ENCODE measurements at places on chromosomes 7 and 10.

- DNase-seq = no peak
Measured at GRCh38 chr7:6130007-6130587, 98.9 kb downstream of the ANKRD61 start.

DNA sequence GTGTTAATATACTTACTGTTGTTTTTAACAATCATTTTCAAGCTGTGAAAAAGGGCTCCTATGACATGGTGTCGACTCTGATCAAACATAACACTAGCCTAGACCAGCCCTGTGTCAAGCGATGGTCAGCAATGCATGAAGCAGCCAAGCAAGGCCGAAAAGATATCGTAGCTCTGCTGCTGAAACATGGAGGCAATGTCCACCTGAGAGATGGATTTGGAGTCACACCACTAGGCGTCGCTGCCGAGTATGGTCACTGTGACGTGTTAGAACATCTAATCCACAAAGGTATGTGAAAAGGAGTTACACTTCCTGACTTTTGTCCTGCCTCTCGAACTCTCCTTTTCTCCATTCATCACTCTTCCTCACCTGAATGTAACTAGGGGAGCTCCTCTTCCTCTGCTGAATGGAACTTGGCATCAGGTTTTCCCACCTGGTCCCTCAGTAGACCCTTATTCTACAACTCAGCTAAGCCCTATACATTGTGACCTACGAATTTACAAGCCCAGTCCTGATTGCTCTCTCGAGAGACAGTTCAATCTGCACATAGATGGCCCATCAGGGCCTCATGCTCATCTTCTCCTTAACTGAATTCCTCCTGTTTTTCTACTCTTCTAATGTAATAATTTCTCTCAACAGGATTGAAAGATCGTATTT is 23.0 kb downstream of the ASB15 start:
- DNase-seq = peak; percentile 1

GRCh38 chr7:155831807-155832524 is 19.7 kb upstream of the SHH start:
- no peak for DNase-seq

- no peak for DNase-seq
Measured at GRCh38 chr10:15760681-15761080, 41.0 kb upstream of the ITGA8 start.

DNA sequence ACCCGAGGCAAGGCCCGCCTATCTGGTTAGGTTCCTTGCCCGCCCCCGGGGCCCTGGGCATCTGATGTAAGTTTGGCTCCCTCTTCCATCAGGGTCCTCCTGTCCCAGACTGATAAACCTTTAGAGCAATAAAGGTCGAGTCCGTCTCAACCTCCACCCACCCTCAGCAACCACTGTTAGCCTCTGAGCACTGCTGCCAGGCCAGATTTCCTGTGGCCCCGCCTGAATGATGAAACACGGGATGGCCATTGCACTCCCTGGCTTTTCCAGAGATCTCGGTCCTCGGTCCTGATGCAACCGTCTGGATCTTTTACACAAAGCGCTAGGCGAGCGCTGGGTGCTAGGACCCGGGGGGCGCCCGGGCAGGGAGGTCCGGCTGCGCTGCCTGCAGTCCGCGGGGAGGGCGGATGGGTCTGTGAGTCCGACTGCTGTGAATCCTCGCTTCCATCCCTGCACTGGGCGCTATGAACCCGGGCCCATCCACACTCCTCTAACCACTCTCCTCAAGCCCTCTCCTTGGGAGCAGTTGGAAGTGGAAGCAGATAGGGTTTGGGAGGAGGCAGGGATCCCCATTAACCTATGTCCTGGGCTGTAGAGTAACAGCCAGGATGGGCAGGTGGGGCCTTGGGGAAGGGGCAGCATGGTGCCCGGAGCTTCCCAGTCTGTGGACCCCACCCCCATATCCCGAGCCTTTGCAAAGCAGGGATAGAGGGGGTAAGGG is 875 bp upstream of the DDIT4 start:
- DNase-seq = no peak

GRCh38 chr7:107224374-107225223 is 55.8 kb downstream of the HBP1 start:
- no peak for DNase-seq

- DNase-seq = no peak
Measured at GRCh38 chr10:12742771-12743170, 258.7 kb downstream of the CCDC3 start.

- DNase-seq = no peak
Measured at GRCh38 chr7:12434012-12434642, 30.5 kb upstream of the VWDE start.

DNA sequence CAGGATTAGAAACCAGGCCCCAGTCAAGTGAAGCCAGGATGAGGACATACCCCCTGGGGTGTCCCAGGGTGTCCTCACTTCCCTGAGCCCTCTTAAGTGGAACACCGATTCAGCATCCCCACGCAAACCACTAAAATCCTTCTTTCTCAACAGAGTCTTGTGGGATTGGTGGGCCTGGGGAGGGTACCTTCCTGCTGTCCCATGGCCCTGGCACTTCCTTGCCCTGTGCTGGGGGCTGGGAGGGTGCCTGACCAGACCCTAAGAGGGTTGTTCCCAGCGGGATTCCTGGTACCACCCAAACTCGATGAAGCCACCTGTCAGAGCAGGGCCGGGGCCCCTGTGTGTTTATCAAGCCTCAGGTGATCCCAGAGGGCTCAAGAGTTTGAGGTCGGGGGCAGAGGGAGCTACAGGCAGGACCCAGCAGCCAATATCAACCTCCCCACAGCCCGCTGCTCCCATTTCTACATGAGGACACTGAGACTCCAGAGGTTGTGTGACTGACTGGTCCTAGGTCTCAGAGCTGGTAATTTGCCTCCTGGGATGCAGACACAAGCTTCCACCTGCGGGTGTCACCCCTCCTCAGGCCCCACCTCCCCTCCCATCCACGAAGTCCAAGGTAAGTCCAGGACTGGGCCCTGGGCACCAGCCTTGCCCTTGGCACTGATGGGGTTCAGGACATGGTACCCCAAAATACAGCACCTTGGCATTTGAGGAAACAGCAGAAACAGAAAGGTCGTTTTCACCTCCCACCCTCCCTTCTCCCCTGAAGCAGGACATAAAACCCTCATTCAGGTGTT is 31.4 kb downstream of the OAT start:
- no peak for DNase-seq

GRCh38 chr10:75935240-75935639 is 503.8 kb downstream of the LRMDA start:
- DNase-seq = no peak

DNA sequence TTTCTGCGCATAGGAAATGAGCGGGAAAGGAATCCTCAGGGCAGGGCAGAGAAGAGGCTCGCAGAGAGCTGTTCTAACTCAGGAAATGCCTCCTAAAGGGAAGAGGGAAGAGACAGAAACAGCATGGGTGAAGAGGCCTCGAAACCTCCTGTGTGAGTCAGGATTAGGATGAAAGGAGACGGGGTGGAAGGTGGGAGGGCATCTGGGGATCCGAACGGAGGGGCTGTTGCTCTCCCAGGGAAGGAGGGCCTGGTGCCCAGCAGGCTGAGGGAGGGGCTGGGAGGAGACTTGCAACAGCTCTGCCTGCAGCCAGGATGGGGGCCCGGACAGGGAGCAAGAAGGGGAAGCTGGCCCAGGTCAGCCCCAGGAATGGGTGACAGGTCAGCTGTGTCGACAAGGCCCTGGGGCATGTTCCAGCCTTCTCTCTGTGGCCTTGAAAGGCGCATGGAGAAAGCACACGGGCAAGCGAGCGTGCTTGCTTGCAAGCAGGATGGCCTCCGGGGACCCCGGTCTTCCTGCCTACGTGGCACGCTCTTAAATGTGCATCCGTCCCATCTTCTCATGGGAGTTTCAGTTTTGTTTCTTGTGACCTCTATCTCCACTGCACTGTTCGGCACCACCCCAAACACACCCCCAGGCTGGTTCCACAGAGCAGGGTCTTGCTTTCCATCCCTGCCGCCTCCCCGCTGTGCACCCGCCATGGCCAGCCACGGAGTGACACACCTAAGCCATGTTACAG is 63.5 kb downstream of the HIPK2 start:
- no peak for DNase-seq

- DNase-seq = no peak
Measured at GRCh38 chr7:35785250-35785649, 15.6 kb upstream of the SEPTIN7 start.

GRCh38 chr10:51468424-51468823 is 231.0 kb downstream of the CSTF2T start:
- DNase-seq = no peak

- DNase-seq = no peak
Measured at GRCh38 chr10:90378524-90379076, 479.2 kb downstream of the HTR7 start.

GRCh38 chr10:17206210-17206709 is 4.8 kb upstream of the TRDMT1 start:
- no peak for DNase-seq

DNA sequence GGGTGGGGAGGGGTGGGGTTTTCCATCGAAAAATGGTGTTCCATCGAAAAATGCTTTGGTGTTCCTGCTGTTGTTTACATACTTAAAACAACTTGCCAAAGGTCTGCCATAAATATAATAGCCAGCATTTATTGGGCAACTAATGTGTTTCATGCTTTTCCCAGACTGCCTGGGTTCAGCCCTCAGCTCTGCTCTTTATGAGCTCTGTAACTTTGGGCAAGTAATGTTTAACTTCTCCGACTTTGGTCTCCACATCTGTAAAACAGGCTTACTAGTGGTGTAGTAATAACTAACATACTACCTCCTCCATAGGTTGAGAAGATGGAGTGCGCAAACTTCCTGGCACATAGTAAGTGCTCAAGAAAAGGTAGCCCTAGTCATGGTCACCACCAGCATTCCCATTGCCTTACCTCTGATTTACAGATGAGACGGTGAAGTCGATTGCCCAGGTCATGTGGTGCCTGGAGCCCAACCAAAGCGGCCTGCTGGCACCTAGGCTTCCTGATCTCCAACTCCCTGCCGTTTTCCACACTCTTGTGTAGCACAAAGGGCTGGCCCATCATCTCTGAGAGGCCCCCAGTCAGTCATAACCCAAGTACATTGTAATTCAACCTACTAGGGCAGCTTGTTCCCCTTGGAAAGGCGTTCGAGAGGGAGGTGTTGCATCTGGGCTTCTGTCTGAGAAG is 8.9 kb downstream of the ZMIZ1 start:
- DNase-seq = no peak

- DNase-seq = no peak
Measured at GRCh38 chr10:97771913-97772823, at the start of gene SFRP5. TSS of gene SFRP5 (minus strand) at chr10:97771999. CDS start at chr10:97771833, 166 bp downstream.

DNA sequence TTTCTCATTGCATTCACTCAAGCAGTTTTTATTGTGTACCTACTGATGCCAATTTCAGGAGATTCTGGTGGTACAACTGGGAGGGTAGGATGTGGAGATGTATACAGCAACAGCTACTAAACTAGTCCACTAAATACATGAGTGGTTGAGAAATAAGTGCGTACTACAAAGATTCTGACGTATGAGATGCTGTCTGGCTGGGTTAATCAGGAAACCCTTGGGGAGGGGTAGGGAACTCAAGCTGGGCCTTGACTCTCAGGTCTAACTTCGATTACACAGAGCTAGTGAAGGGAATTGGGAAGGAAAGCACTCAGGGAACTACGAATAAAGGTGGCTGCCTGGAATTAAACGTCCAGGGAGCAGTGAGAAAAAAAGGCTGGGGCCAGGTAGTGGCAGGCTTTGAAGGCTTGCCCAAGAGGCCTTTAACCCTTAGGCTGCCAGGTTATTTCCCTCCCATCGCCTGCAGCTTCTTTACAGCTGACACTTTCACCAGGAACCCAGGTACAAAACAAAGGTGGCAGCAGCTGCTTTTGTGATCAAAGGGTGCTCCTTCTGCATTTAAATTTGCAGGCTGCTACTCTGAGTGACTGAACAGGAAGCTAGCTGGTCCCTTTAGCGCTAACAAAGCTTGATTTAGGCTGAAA is 3.2 kb downstream of the MMS19 start:
- no peak for DNase-seq

DNA sequence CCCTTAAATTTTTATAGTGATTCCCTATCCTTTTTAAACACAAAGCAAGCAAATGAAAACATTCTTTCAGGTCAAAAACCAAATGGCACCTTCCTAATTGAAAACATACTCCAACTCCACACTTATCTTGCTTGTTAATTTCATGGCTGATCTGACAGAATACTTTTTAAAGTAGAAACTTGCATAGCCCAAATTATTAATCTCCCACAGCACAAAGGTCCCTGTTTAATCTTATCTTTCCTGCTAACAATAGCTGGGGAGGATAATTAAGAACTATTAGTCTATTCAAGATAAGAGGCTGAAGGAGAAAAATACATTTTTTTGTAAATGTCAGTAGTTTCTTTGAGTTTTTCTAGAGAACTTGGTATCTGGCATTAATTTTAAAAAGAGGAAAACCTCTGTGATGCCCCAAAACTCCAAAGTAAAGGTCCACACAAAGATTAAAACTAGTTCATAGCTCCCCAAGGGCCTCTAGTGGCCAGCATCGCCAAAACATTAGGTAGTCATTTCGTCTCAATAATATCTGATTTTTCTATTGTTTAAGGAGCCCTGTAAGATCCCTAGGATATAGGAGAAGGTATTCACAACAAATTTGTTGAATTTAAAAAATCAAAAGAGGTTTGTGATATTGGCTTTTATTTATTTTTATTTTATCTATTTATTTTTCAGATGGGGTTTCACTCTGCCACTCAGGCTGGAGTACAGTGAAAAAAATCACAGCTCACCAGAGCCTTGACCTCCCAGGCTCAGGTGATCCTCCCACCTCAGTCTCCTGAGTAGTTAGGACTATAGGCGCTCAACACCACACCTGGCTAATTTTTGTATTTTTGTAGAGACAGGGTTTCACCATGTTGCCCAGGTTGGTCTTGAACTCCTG is 14.7 kb downstream of the CDNF start:
- no peak for DNase-seq

GRCh38 chr7:116967983-116968382 is 14.7 kb downstream of the ST7 start:
- DNase-seq = no peak

- no peak for DNase-seq
Measured at GRCh38 chr10:36704124-36704523, 421.3 kb upstream of the ANKRD30A start.

- no peak for DNase-seq
Measured at GRCh38 chr7:136997735-136998134, 129.3 kb downstream of the CHRM2 start.

- DNase-seq = no peak
Measured at GRCh38 chr7:159114981-159115380, 29.7 kb downstream of the VIPR2 start.

DNA sequence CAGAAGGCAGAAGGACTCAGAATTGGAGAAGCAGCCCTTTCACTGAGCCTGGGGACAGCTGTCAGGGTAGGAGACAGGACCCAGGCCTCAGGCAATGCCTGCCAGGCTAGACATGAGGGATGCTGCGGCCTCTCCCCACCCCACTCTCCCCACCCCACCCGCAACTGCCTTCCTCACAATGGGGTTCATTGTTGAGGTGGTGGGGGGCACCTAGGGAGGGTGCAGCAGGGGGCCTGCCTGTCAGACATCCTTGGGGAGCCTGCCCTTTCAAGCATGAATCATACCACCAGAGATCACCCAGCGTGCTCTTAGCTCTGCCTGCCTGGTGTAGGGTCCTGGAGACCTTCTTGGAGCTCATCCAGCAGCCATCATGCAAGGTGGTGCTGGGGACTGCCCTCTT is at the start of gene C10orf62:
C10orf62 (plus strand) TSS at position 243 of the 400 bp plus-strand sequence. CDS start 177 bp downstream, outside the sequence.
- no peak for DNase-seq

- DNase-seq = no peak
Measured at GRCh38 chr10:70605161-70605560, 2.6 kb upstream of the PRF1 start.
